ENCODE measurements at places on chromosomes 1 and 21.

- no peak for DNase-seq
Measured at GRCh38 chr1:37995751-37996345, 6.0 kb upstream of the SF3A3 start.

DNA sequence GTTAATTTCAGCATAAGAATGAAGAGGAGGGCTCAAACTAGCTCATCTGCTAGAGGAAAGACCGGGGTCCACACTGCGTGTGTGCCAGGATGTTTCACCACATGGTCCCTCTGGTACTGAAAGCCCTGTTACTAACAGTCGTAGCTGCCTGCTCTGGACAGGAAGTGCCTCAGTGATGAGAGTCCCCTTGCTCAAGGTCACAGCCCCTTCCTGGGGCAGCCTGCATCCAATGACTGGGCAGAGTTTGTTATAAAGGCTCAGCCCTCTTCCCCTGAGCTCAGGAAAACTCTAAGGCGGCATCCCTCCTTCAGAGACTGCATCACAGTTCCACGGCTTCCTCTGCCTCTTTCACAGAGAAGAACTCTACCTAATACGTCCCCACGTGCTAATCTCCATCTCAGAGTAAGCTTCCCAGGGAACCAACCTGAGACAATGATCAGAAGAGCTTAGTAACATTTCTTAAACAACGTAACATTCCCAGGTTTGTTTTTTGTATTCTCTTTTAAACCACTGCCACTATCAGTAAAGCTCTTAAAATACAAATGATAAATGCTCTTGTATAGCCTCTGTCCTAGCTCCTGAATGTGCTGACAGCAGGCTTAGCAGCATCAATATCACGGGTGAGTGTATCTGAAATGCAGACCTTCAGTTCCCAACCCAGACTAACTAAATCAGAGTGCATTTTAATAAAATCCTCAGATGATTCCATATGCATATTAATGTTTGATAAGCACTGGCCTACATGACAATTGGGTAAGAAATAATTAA is 38.0 kb upstream of the ATP1A1 start:
- no peak for DNase-seq

- no peak for DNase-seq
Measured at GRCh38 chr1:33692206-33693188, 171.4 kb upstream of the HMGB4 start.

DNA sequence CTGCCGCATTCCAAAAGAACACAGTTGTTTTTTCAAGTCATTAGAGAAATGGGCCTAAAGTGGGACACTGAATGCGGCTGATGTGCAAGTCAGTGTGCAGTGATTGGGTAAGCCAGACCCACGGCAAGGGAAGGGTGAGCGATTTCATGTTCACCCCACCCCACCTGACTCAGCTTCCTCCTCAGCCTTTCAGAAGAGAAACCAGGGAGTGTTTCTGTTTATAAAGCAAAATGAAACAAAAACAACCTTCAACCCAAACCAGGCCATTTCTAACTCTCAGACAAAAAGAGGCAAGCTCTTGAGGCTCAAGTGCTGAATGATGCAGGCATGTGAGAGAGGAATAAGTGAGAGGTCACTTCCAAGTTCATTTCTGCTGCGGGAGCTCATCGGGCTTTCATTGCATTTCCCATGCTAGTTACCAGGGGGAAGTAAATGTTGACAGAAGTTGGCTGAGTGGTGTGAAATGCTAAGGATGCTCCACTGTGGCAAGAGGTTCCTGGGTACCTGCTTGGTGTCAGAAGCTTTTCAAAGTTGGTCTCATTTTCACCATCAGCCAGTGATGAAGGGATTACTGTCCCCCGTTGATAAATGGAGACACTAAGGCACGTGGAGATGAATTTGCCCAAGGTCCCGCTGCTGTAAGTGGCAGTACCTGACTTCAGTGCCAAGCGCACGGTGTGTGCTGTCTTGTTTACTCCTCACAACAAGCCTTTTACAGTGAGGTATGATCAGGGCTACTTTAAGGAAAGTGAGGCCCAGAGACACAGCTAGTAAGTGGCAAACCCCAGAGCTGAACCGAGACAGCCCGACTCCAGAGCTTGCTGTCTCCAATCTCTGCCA is 29.1 kb downstream of the STPG1 start:
- peak; percentile 24 for DNase-seq

DNA sequence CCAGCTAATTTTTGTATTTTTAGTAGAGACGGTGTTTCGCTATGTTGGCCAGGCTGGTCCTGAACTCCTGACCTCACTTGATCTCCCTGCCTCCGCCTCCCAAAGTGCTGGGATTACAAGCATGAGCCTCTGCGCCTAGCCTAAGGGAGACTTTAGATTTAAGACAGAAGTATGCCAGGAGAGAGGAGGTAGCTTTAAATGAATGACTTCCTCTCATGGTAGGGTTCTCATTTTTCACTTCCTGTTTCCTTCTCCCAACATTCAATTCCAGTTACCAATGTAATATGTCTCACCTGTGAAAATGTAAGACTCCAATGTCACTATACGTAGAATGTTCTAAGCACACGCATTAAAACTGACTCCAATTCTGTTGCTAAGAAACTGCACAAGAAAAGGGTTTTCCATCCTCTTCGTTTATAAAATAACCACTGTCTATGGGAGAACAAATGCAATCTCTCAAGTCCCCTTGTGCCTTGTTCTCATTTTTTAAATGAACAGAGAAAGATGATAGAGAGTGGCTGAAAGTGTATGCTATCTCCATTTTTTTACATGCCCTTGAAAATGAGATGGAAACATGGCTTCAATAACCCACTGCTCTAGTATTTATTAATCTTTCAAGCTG is 140.0 kb downstream of the SLC45A1 start:
- no peak for DNase-seq

DNA sequence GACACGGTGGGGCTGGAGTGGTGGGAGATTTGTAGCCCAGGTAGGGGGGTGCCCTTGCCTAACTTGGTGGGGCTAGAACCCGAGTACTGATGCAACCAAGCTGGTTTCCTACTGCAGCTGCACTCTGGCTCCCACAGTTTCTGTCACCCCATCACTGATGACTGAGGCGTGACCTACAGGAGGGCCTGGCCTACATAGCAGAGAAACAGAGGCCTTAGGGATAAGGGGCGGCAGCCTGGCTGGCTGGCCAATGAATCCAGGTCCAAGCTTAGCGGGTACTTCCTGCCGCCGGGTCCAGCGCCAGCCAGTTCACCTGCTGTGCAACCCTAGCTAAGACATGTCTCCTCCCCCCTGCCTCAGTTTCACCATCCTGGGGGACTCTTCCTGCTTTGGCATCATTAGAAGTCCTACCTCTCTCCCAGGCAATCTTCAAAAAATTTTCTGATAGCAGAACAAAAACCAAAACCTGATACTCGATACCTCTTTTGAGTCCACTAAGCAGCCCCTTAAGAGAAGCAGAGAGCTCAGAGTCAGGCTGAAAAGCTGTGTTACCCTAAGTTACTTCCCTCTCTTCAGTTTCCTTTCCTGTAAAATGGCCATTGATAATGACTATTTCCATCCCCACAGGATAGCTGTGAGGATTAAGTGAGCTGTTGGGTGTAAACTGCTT is 27.3 kb upstream of the RNF19B start:
- no peak for DNase-seq

DNA sequence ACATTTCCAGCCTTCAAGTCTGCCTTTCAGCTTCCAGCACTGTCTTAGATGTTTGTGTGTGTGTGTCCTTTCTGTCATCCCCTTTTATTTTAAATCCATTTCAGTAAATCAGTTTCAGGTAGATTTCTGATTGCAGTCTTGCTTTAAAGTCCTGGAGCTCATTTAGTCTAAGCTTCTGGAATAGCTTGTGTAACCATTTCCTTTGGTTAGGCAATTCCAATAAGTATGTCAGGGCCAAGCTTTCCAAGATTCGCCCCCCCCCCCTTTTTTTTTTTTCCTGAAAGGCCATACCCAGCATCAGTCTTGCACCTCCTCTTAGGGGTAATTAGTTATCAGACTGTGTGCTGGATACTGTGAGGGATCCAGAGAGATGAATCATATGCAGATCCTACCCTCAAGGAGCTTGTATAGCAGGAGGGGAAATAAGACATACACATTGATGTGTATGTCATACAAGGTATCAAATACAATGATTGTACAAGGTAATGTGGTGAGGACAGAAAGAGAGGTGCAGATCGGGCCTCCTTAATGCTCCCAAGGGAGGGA is 41.3 kb downstream of the NFYC start:
- DNase-seq, result no peak

DNA sequence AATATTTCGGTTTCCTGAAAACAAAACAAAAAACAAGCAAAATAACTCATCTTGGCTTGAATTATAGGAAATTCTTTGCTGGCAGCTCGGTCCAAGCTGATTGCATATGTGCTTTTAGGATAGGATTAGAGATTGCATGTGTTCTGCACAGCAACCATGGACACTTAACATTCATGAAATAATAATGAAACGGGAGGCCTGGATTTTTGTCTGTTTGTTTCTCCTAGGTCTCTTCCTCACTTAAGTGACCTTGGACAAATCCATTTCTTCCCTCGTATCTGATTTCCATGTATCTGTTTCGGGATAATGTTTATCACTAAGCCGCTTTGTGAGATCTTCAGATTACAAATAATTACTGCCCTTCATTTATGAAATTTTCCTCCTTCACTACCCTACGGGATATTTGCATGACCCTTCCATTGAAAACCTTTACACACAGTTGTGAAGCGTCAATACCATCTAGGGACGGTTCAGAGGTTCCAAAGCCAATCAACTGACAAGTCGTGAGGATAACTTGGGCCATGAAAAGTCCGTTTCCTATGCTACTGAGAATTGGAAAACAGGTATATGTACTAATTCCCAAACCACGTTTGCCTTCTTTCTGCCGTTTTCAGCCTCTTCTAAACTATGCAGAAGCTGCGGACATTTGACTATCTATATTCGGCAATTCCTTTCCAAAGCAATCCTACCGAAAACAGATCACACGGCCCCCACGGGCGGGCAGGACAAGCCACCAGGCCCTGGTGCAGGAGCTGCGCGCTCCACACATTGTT is 1.3 kb upstream of the H3-3A start:
- DNase-seq, result no peak

GRCh38 chr1:225736437-225737098 is 41.1 kb upstream of the SRP9 start:
- DNase-seq, result no peak

DNA sequence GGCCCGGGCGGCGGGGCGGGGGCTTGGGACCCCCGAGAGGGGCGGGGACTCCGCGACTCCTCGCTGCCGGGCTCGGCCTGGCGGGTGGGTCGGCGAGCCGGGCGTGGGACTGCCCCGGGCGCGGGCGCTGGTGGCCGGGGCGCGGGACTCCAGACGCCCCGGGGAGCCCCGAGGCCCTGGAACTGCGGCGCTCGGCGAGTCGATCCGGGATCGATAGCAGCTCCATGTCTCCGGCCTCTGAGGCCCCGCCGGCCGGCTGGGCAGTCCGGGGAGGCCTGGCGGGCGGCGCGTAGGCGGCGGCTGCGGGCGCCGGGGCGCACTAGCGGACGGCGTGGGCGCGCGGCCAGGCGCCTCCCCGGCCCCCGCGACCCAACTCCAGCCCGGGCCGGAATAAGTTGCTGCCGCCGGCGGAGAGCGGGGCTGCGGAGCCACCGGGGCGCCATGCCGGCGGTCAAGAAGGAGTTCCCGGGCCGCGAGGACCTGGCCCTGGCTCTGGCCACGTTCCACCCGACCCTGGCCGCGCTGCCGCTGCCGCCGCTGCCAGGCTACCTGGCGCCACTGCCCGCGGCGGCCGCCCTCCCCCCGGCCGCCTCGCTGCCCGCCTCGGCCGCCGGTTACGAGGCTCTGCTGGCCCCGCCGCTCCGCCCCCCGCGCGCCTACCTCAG is 400 bp downstream of the SAMD11 start:
- no peak for DNase-seq

- no peak for DNase-seq
Measured at GRCh38 chr1:6106977-6107376, 61.3 kb downstream of the KCNAB2 start.

GRCh38 chr1:31750858-31751510 is 13.2 kb downstream of the ADGRB2 start:
- no peak for DNase-seq

Measured in activated T-helper 1 cell treated with Interleukin-2 at 50 U/mL for 16 hours (primary cell).